ENCODE measurements at places on chromosomes 12 and 14.

DNA sequence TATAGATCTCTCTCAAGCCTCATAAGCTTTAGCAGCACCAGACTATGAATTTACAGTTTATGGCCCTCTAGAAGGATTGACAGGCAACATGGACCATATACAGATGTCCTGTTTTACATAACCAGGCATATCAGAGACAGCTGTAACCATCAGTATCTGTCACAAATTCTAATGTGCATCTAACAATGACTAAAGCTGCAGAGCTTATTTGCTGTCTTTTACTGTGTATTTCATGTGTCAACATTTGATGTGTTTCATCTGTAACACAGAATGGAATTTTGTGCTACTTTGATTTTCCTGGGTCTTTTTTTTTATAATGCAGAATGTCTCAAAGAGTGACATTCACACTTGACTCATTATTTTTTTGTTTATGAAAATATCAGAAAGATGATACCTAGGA is 348.3 kb downstream of the SLC16A7 start:
- no peak for DNase-seq

DNA sequence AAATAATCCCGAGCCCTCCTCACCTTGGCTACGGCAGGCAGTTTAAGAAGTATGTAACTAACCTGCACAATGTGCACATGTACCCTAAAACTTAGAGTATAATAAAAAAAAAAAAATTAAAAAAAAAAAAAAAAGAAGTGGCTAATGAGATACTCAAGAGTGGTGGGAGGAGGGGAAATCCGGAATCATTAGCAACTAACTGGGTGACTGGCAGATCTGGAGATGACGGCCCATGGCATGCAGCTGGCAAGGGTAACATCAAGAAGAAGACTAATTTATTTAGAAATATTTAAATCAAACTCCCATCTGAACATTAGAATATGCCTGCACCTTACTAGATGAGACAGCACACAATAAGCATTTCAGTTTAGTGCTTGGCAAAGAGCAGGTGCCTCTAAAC is 52.3 kb upstream of the TMCC3 start:
- no peak for DNase-seq

DNA sequence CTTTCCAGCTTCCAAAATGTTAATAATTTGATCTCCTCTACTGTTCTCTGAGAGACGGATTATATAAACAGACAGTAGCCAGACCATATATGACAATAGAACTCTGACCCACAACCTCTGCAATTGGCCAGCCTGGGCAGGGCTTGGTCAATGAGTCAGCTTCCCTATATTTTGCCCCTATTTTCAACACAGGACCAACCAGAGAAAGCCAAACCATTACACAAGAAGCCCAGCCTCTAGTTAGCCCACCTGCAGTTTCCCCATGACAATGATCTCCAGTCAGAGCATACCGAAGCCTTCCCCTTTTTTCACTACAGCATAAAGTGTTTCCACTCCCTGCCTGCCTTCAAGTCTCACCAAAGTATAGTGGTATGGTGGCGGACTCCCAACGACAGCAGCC is 7.6 kb upstream of the EXD2 start:
- DNase-seq: no peak

- no peak for DNase-seq
Observed at GRCh38 chr12:104604995-104605675, 148.4 kb downstream of the CHST11 start.

- no peak for DNase-seq
Observed at GRCh38 chr12:6548966-6549683, 6.7 kb downstream of the IFFO1 start.

DNA sequence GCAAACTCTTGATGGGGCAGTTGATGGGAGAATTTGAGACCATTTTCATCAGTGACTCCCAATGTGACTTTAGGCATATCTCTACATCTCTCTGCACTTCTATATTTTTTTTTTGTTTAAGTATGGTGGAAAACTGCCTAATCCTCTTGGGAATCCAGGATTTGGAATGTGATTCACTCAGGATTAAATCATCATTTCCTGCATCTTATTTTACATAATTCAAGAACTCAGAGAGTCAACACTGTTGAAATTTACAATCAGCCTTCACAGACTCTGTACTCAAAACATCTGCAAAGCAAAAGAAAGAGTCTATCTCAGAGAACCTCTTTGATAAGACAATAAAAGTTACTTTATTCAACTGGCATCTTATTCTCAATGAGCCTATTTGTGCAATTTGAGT is 260.7 kb upstream of the NOS1 start:
- no peak for DNase-seq

- DNase-seq: peak; percentile 30
Observed at GRCh38 chr14:25411781-25412757, 362.1 kb upstream of the STXBP6 start.

DNA sequence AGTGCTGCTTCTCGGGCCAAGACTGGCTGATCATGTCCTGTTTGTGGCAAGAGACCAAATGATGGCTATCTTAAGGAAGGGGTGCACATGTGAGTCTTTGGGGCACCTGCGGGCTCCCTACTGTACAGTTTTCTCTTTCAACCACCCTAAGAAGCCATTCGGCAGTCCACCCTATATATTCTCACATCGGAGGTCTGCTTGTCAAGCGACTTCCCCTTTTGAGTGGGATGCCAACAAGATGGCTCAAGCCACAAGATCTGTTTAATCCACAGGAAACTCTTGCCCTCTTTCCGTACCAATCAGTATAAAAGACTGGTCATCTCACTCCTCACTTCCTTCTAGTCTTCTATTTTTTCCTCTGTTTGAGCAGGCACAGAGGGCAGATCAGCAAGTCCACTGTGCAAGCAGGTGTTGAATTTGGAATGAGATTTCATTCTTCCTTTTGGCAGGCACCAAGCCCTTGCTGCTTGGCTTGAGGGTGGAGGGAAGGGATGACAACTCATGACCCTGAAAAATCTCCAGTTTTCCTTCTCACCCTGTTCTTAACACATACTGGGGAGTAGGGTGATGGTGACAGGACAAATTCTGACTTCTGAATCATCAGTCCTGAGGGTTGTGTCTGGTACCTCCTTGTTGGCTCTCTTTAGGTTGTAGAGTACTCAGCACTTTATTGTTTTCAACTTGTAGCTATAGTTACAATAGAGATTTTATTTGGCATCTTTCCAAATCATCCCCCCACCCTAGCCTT is 17.6 kb downstream of the LACRT start:
- DNase-seq: no peak

DNA sequence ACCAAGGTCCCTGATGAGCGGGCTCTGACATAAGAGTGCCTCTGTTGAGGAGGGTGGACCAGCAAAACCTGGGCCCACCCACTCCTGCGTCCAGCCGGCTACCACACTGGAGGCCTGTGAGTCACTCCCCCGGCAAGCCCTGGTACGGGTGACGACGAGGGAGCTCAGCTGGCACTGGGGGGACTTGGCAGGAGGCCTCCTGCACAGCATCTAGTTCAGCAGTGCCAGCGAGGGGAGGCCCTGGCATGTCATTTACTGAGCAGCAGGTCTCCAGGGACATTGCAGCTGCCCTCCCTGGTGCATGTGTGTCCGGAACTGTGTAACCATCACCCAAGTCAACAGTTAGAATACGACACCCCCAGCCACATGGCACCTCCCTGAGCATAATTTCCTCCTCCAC is 24.4 kb downstream of the CD9 start:
- DNase-seq: peak; percentile 53

- DNase-seq: no peak
Observed at GRCh38 chr14:86596024-86596423, 1066.1 kb downstream of the FLRT2 start.

- DNase-seq: no peak
Observed at GRCh38 chr12:108966378-108967151, 54.3 kb downstream of the SVOP start.

- DNase-seq: no peak
Observed at GRCh38 chr12:15801770-15802744, 12.9 kb upstream of the EPS8 start.

GRCh38 chr14:51035611-51036192 is 59.2 kb downstream of the TRIM9 start:
- DNase-seq: no peak

DNA sequence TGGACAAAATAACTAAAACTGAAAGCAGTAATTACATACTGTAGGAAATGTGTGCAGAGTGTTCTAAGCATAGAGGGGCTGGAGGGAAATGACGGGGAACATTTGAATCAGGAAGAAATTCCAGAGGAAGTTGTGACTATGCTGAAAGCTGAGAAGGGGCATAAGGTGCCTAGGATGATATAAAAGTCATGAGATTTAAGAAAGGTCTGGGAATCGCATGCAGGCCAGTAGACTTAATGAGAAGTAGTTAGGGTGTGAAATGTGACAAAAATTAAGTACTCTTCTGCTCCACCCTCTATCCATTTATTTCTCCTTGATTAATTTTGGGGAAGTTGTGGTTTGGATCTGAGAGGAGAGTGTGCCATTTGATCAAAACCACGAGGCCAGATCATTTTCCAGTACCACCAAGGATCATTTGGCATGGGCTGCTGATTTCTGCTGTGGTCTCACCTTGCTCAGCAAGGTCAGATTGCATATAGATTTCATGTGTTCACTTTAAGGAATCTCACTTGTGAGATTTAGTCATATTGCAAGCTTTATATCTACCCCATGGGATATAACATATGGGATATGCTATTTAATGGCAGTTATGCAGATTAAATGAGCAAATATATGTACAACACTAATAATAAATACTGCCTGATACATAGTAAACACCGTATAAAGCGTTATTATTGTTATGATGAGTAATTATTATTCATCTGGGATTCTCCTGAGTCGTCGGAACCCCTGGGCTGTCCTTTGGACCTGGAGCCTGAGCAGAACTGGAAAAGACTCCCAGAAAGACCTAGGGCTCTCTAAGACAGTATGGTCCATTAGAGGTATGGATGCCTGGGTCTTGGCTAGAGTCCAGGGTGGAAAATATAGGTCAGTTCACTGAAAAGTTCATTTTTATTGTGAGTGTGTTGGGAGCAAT is 72.3 kb downstream of the SRGAP1 start:
- DNase-seq: no peak

GRCh38 chr14:67562025-67562775 is 29.1 kb downstream of the PLEKHH1 start:
- DNase-seq: no peak

DNA sequence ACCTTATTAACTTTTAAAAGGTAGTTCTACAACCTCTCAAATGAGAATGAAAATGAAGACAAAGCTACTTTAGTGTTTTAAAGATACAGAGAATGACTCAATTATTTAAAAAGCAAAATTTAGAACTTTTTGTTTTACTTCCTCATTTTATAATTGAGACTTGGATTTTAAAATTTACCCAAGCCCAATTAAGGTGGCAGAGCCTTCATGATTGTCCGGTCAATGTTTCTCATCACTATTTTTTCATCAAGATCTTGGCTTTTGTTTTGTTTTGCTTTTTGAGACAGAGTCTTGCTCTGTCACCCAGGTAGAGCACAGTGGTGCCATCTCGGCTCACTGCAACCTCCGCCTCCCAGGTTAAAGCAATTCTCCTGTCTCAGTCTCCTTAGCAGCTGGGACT is 32.7 kb downstream of the PPP4R3A start:
- DNase-seq: no peak

GRCh38 chr12:45273717-45274271 is 57.9 kb downstream of the ANO6 start:
- DNase-seq: no peak

GRCh38 chr12:87127272-87127671 is 871.1 kb upstream of the MGAT4C start:
- no peak for DNase-seq

GRCh38 chr12:1083889-1084262 is 92.9 kb downstream of the ERC1 start:
- DNase-seq: peak; percentile 3

GRCh38 chr12:113207613-113208040 is 13.6 kb upstream of the TPCN1 start:
- no peak for DNase-seq

GRCh38 chr12:92471551-92471950 is 231.2 kb upstream of the PLEKHG7 start:
- DNase-seq: no peak

GRCh38 chr12:114013575-114014345 is 47.6 kb upstream of the RBM19 start:
- DNase-seq: peak; percentile 69

GRCh38 chr14:45359746-45360145 is 106.7 kb upstream of the MIS18BP1 start:
- no peak for DNase-seq

- DNase-seq: no peak
Observed at GRCh38 chr12:76882367-76882766, 3.5 kb upstream of the CSRP2 start.

DNA sequence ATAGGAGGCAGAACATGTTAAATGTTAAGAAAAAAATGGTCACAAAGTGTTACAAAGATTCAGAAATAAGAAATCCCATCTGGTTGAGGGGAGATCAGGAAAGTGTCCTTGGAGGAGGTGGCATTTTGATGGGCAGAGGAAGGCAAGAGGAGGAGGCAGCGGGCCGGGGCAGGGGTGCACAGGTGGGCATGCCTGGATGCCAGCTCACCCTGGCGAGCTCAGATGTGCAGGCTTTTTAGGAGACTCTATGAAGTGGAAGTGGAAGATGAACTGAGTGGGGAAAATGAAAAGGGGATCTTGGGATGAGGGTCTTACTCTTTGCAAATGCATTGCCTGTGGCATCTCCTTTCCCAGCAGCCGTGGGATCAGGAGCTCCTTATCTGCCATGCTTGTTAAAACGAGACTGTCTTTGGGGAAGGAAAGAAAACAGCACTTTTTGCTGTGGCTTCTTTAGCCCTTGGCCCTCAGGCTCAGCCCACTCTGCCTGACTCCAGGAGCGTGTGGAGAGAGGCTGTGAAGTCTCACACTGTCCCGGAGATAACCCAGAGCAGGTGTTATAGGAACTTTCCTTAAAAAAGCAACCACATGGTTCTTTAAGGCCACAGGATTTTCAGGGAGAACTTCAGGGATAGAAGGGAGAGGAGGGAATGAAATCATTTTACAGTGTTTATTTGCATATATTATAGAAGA is 62.6 kb downstream of the ELK3 start:
- DNase-seq: no peak

DNA sequence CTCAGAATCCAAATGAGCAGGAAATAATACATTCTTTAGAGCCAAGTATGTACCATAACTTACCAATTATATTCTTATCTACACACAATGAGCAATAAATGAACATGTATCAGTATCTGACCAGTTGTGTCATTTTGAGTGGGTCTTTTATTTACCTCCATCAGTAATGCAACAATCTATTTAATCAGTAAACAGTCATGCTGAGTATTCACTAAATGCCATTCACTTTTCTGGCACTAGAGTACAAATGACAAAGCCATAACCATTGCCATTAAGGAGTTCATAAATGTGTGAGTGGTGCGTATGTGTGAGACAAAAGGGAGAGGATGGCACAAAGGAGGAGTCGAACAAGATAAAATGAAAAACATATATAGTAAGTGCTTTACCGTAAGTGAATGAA is 1.5 kb upstream of the STRAP start:
- DNase-seq: peak; percentile 80

- DNase-seq: no peak
Observed at GRCh38 chr12:71639341-71639760, 24.3 kb downstream of the ZFC3H1 start.

DNA sequence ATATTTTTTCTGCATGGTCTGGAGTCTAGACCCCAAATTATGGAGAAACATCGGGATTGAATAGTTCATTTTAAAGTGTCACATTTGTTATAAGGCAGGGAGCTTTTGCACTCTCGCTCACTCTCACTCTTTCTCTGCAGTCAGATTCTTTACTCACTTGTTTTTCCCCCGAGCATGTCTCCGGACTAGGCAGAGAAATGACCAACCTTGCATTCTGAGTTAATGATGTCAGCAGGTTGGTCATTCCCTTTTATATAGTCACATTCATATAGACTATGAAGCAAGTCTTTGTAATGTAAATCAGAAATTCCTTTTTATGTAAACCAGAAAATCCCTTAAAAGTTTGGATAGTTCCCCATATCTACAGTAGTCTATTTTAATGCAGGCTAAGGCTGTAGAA is 4.1 kb downstream of the C12orf75 start:
- DNase-seq: no peak
